Ascending aorta (tissue), 2 donors: ENCODE measurements at places on chromosomes 3 and 15.

- DNase-seq = peak; percentile 63
Measured at GRCh38 chr3:151538456-151539393, 77.9 kb upstream of the IGSF10 start.

- DNase-seq = no peak
Measured at GRCh38 chr3:139560411-139560810, 20.9 kb upstream of the RBP1 start.

GRCh38 chr3:127525373-127525772 lies 65.2 kb downstream of the TPRA1 start:
- DNase-seq = no peak

DNA sequence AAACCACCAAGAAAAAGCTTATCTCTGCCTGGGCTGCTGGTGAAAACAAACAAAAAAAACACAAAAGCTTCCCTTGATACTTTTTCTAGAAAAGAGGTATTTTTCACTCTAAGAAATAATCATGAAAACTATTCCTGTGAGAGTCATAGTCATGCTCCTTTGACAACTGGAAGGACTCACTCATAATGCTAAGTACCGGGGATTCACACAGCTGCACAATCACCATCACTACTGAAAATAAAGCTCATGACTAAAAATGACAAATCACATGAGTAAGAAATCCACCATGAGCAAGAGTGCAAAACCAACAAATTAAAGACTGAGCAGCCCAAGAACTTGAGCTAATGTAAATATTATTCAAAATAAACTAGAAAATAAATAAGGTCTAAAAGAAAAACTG lies 10.6 kb upstream of the POU1F1 start:
- no peak for DNase-seq

DNA sequence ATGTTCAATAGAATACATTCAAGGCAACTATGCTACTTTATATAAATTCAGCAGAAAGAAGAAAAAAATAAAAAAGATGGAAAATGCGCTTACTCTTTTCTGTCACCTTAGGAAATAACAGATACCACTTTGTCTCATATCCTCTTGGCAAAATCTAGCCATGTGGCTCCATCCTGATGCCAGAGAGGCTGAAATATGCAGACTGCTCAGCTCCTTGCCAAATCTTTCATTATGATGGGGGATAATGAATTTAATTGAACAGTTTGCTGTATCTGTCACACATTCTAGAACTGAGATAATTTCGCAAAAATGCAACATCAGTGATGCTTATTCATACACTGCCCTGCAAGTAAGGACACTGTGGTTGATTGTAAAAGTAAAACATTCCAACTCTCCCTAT lies 1081.5 kb downstream of the PLOD2 start:
- no peak for DNase-seq

- DNase-seq = no peak
Measured at GRCh38 chr3:100516838-100517237, 24.4 kb downstream of the TMEM45A start.

- DNase-seq = no peak
Measured at GRCh38 chr3:160127308-160127707, 97.9 kb upstream of the C3orf80 start.

GRCh38 chr15:74035121-74036017 lies 40.9 kb downstream of the PML start:
- peak; percentile 54 for DNase-seq
